ENCODE measurements at places on chromosomes 13 and 19. TPM values are rescaled to one million over a fixed set of nuclear protein-coding genes. Genes with fewer than 3 reads are reported as not detected.

Gene LILRB1
- not detected for total RNA-seq

Gene CACNG7
- not detected for total RNA-seq

Gene ZNF229
- total RNA-seq = 11.7 TPM

Gene DIAPH3
- 9.5 TPM for total RNA-seq

Gene DPRX
- not detected for total RNA-seq

Gene CFAP97D2
- not detected for total RNA-seq

Gene ZNF845
- total RNA-seq = 5.2 TPM

Gene PSG3
- not detected for total RNA-seq

Gene ZNF536
- total RNA-seq = 0.13 TPM

Gene PTGIR
- 21.1 TPM for total RNA-seq

Gene PROZ
- not detected for total RNA-seq

Gene SLAIN1
- not detected for total RNA-seq

Gene KLK6
- total RNA-seq = not detected

Gene GJB2
- 0.11 TPM for total RNA-seq

Gene PLVAP
- total RNA-seq = not detected

Gene ZNF585A
- total RNA-seq = 25.7 TPM

Gene SYNGR4
- total RNA-seq = not detected

Gene HS6ST3
- total RNA-seq = 0.11 TPM

Gene OSCAR
- total RNA-seq = 0.54 TPM

All from GM23248 (cell line).